ENCODE measurements at places on chromosomes 16 and 17.

DNA sequence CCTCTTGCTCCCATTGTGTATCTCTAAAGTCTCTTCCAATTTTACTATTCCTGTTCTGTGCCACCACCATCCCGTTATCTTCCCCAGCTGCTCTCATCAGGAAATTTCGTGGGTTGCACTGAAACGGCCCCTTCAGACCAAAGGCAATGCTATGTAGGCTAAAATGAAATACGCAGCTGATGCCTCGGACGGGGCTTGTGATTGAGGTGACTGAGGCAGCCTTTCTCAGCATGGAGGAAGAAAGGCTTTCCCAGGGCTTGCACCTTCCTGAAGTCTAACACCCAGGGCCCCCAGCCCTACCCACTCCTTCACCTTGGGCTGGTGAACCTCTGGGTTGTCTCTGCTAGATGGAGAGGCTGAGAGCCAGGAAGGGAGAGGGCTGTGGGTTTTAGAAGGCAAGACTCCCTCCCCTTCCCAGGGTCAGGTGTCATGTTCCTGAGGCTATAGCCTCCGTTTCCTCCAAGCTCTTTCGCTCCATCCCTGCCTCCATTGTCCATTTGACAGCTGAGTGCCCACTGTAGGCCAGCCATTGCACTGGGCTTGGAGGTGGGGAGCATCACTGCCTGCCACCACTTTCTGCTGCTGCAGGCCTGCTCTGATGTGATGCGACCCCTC is 7.8 kb downstream of the CCDC200 start:
- DNase-seq, result no peak

DNA sequence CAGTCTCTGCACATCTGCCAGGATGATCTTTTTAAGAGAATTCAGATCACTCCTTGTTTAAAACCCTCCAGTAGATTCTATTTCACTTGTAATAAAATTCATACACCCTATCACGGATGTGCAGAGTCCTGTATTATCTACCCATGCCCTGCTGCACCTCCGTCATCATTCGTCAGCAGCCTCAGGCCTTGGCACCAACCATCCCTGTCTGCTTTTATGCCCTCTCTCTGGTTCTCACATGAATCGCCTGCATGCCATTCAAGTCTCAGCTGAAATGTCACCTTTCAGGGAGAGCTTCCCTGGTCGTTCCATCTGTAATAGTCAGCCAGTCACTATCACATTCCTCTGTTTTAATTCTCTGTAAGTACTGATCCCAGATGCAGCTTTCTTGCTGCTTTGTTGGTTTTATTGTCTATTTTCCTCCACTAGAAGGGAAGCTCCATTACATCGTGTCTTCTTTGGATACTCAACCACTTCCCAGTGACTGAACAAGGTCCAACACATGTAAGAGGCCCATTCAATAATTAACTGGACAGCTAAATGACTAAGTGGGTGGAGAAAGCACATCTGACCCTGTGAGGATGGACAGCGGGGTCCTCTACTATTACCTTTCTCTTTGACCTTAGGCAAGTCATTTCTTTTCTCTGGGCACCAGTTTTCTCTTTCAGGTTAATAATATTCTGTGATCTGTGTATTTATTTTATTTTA is 81.2 kb upstream of the GOT2 start:
- no peak for DNase-seq

DNA sequence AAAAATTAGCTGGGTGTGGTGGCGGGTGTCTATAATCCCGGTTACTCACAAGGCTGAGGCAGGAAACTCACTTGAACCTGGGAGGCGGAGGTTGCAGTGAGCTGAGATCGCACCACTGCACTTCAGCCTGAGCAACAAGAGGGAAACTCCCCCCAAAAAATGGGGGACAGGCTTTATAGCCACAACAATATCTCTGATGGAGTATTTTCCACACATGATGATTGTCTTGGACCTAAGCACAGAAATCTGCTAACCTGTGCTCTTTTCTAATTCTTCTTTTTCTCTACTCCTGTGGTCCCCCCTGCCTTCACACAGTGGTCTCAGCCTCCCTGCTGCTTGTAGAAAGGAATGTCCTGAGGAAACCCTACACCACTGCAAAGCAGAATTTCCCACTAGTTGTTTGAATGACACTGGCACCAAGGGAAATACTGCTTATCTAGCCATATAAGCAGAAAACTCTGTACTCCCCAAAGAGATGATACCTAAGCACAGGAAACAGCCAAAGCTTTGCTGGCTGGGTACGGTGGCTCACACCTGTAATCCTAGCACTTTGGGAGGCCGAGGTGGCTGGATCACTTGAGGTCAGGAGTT is 117.6 kb downstream of the USP31 start:
- no peak for DNase-seq

- no peak for DNase-seq
Observed at GRCh38 chr17:46796524-46796923, 22.0 kb downstream of the WNT3 start.

GRCh38 chr16:27729516-27730304 is 179.8 kb downstream of the KATNIP start:
- no peak for DNase-seq

GRCh38 chr16:75288596-75289120 is 37.2 kb upstream of the BCAR1 start:
- DNase-seq, result no peak

GRCh38 chr16:20883554-20884239 is 16.5 kb downstream of the DCUN1D3 start:
- no peak for DNase-seq

DNA sequence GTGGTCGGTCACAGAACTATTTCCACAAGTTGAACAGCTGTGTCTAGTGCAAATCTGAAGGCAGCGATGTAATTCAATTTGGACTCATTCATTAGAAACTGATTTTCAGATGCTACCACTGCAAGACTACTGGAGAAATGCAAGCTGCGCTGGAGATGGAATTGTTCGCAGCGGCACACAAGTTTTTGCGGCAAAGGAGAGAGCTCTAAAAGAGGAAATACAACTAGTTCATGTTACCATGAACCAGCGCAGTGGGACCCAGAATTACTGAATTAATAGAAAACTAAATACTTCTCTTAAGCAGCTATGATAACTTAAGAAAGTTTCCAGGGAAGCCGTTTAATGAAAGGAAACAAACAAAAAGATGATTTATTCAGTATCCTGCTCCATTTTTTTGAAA is 1.9 kb downstream of the CREBBP start:
- no peak for DNase-seq
